ENCODE measurements at places on chromosomes 11 and 22.

- DNase-seq = no peak
Observed at GRCh38 chr11:131943295-131943694, 572.9 kb downstream of the NTM start.

- DNase-seq = no peak
Observed at GRCh38 chr11:111770581-111771134, 4.5 kb upstream of the PPP2R1B start.

DNA sequence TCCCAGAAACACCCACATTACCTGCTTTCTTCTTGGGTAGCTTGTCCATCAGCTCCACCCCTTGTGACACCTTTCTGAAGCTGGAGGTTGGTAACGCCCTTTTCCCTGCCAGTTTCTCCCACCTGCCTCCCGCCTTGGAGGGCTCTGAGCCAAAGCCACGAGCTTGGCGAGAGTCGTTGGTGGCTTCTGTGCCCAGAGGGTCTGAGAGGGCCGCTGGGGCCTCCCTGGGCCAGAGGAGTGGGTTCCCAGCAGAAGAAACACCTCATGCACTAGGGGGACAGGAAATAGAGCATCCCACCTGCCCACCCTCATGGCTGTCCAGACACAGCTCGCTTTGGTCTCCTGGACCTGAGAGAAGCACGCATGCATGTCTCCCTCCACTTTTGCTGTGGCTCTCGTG, 37.9 kb downstream of the B3GAT1 start:
- no peak for DNase-seq

GRCh38 chr22:20002128-20002527, 14.5 kb downstream of the ARVCF start:
- DNase-seq = no peak

DNA sequence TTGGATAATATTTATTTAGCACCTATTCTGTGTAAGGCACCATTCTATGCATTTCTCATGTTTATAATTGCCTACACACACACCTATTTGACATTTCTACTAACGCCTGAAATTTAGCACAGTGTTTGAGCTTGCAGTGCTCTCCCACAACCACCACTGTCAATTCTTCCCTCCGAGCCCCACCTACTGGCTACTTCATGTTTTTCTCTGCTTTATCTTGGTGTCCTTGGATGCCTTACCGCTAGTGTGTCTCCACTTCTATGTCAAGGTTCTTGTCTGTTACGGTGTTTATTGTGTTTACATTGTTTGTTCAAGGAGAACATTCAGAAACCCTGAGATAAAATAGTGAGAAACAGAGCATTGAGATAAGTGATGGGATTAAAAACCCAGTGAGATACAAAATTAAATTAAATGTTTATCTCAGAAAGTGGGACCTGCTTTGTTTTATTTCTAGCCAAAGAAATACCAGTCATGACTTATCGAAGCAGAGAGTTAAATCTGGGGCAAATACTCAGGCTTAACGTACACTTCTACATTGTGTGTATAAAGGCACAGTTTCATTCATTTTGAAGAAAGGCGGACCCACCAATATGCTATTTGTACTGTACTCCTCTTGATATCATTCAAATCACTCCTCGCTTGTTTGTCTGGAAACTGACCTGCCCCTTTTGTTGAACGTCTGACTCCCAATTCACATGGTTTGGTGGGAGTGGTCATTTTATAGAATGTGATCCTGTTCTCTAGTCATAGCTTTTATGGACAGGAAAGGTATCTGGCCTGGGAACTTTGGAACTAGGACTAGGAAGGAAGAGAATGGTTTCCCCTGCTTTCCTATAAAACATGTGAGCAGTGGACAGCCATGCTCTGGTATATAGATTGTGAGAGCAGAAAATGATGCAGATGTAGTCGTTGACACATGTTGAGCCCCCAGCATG, 39.2 kb upstream of the SLC36A4 start:
- DNase-seq = no peak

DNA sequence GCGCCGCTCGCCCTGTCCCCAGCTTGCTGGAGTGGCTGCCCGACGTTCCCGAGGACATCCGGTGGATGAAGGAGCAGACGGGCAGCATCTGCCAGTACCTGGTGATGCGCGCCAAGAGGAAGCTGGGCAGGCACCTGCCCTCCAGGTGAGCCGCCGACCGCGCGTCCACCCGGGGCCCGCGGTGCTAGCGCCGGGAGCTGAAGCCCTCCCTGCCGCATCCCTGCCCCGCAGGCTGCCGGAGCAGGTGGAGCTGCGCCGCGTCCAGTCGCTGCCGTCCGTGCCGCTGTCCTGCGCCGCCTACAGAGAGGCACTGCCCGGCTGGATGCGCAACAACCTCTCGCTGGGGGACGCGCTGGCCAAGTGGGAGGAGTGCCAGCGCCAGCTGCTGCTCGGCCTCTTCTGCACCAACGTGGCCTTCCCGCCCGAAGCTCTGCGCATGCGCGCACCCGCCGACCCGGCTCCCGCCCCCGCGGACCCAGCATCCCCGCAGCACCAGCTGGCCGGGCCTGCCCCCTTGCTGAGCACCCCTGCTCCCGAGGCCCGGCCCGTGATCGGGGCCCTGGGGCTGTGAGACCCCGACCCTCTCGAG, 3.3 kb upstream of the CRACR2B start:
- no peak for DNase-seq

GRCh38 chr11:108501396-108501795, 3.2 kb upstream of the POGLUT3 start:
- DNase-seq = no peak

GRCh38 chr22:32533265-32534111, 58.9 kb downstream of the FBXO7 start:
- DNase-seq = no peak

- no peak for DNase-seq
Observed at GRCh38 chr11:312092-312816, 1.6 kb upstream of the IFITM1 start.

DNA sequence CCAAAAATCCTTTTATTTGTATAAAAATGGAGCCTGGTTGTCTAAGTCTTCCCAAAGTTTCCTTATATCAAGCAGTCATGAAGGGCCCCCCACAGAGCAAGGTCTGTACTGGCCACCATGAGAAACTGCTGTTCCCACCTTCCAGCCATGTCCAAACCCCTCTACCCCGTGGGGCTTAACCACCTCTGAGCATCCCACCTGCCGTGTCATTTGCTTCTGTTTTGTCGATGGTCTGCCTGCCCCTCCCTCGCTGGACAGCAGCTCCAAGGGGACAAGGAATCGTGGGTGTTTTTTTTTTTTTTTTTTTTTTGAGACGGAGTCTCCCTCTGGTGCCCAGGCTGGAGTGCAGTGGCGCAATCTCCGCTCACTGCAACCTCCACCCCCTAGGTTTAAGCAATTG, 11.1 kb upstream of the ANO1 start:
- DNase-seq = no peak

- no peak for DNase-seq
Observed at GRCh38 chr11:12451179-12451814, 73.9 kb downstream of the PARVA start.

Data from esophagus squamous epithelium (tissue), 5 donors.